Cortex of kidney (tissue), 1 donor: ENCODE measurements at places on chromosomes 4 and X.

DNA sequence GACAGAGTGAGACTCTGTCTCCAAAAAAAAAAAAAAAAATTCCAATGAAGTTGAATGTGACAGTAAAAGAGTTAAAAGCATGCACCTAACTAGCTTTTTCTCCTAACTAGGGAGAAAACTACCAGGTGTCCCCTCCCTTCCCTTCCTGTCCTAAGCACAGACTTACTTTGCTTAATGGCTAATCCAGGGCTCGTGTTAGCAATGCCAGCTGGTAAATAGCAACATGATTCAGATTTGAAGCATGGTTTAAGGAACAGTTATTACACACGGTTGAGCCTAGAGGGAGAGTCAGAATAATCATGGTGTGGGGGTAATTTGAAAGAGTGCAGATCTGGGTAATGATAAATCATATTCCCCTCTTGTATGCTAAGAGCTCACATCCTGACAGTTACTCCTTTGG is 338.3 kb downstream of the STIM2 start:
- no peak for DNase-seq

- no peak for DNase-seq
Observed at GRCh38 chr4:29970626-29971025, 749.5 kb upstream of the PCDH7 start.

- DNase-seq, result no peak
Observed at GRCh38 chrX:13742397-13743176, 8.0 kb downstream of the OFD1 start.

DNA sequence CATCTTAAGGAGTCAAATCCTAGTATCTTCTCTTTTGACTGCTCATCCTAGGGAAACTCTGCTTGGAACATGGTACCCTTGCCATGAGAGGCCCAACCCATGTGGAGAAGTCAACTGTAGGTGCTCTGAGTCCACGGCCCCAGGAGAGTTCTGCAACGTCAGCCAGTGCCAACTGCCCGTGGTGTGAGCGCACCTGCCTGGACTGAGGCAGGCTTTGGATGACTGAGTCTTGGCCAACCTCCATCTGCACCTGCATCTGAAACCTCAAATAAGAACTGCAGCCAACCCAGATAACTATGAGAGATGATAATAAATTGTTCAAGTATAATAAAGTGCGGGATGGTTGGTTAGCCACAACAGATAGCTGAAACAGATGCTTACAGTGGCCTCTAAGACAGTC is 772.0 kb downstream of the TRIML1 start:
- no peak for DNase-seq

DNA sequence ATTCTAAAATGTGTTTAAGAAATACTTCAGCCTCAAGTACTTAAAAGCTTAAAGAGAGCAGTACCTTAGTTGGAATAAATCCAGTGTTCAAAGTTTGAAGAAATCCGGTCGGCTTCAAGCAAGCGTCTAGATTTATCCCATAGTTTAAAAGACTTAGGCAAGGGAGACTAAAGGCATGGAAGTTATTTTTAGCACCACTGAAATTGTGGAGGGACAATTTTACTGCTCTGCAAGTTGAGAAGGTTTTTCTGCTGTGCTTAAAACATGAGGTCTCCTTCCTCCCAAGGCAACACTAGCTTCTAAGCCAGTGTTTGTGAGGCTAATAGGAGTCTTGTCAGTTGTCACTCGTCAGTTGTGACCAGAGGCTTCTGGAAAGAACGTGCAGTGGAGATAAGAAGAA is 183.5 kb downstream of the MSL3 start:
- DNase-seq, result no peak

- no peak for DNase-seq
Observed at GRCh38 chr4:68372588-68372987, 22.7 kb upstream of the YTHDC1 start.
